ENCODE measurements at places on chromosomes 16 and 17.

DNA sequence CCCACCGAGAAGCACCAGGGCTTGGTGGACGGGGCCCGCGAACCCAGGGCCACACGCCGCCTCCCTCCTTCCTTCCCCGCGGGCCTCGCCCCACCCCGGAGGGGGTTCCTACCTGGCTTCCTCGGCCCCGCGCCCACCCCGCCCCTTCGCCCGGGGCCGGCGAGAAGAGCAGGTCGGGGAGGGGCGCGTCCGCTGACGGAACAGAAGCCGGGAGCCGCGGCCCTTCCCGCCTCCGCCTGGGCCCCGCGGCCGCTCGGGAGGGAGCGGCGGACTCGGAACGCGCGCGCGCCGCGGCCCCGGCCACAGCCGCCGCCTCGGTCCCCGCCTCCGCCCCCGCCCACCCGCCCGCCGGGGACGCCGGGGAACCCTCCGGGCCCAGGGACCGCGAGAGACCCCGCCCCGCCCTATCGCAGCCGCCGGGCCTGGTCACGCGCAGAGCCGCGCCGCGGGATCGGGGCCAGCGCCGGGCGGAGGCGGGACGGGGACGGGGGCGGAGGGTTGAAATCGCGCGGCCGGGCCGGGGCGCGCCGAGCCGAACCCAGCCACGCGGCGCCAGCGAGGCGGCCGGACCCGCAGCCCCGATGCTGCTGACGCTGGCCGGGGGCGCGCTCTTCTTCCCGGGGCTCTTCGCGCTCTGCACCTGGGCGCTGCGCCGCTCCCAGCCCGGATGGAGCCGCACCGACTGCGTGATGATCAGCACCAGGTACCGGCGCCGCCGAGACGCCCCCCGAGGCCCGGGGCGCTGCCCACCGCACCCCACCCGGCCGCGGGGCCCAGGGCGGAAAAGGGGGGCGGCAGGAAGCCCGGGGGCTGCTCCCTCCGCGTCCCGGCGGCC lies at the start of gene TLCD3A:
TSS of gene TLCD3A (plus strand) at position 530 of the 835 bp plus-strand sequence. CDS start at position 582, 52 bp downstream.
- DNase-seq, result no peak

DNA sequence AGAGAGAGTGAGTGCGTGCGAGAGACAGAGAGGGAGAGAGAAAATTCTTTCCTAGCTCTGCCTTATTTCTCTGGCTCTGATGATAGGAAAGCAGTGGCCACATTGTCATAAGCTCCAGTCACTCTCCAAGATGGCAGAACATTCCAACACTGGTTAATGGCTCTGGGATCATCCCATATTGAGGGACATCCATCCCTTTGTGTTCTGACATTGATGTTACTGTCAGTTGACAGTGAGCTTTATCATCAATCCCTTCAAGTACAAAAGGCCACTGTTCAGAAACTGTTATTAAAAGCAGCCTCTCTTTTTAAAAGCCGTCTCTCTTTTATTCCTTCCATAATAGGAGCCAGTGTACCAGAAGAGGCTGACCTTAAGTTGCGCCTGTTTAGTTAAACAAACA lies 1084.9 kb upstream of the RBFOX1 start:
- DNase-seq, result no peak

DNA sequence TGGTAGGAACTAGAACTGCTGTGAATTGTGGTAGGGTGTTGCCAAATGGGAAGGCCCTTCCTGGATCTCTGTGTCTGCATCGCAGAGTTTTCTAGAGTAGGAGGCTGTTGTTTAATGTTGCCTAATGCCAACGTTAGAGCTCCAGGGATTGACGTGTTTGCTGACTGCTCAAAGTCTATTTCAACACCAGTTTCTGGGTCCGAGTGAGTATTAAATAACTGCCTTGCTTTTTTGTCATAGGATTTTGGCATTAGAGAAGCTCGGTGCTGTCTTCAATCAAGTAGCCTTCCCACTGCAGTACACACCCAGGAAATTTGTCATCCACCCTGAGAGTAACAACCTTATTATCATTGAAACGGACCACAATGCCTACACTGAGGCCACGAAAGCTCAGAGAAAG lies 40.0 kb downstream of the SF3B3 start:
- no peak for DNase-seq

- no peak for DNase-seq
Measured at GRCh38 chr16:11666103-11667055, 1.9 kb upstream of the SNN start.

GRCh38 chr17:75295201-75296158 lies 6.2 kb upstream of the SLC25A19 start:
- no peak for DNase-seq

DNA sequence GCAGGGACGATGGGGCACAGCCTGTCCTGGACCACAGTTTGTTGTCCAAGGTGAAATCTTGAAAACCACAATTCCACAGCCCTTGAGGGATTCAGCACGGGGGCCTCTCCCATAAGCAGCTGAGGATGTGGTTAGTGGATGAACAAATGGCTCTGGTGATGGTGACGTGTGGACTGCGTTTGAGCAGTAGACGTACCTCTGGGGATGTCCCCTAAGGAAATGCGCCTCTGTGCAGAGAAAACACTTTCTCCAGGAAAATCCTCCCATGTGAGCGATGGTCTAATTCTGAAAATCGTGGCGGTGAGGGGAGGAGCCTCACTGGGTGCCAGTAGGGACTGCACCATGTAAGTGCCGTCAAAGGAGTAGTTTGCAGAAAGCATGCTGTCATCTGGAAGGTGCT lies 2.7 kb upstream of the SEPTIN12 start:
- DNase-seq, result no peak

DNA sequence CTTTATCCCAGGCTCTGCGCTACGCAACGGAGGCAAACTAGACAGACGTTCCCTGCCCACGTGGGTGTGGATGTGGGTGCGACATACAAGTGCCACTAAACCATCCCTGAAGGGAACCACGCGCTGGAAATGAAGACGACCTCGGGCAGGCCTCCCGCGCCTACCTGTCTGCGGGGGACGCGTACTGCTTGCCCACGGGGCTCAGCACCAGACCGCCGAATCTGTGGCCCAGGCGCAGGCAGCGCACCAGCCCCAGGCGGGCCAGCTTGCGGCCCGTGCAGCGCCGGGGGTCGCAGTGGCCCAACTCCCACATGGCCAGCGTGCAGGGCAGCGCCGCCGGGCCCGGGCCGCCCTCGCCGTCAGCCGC lies 480 bp downstream of the TSR3 start:
- DNase-seq, result no peak

- DNase-seq, result no peak
Measured at GRCh38 chr17:42202696-42203095, 8.4 kb upstream of the GHDC start.

DNA sequence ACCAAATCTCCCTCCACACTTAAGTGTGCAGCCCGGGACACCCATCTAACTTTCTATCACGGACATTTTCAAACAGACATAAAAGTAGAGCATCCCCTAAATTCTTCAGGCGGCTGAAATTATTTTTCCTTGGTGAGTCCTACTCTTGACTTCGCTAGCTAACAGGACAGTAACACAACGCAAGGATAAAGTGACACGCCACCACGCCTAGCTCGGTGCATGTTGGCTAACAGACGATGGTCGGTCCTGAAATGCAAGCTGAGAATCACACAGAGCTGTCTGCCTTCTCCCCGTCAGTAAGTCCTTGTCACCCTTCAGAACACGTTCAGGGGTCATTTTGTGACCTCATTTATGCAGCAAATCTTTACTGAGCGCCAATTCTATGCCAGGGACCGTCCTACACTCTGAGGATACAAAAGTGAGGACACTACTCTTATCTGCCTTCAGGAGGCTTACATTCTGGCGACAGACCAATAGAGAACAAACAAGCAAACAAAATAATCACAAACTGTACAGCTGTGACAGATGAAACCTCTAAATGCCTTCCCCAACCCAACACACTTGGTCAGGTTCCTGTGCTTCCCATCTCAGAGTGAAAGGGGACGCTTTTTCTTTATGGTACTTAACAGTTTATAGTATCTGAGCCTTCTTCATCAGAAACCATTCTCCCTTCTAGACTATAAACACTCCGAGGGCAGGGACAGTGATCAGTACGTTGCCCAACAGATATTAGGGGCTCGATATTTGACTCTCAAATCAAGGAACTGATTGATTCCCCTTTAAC lies 1.3 kb downstream of the NTAN1 start:
- DNase-seq, result no peak

GRCh38 chr16:5577463-5577862 lies 479.9 kb upstream of the EEF2KMT start:
- no peak for DNase-seq

GRCh38 chr16:21950782-21951521 lies 2.2 kb upstream of the UQCRC2 start:
- DNase-seq, result no peak

- peak; percentile 80 for DNase-seq
Measured at GRCh38 chr17:7557775-7558543, 591 bp upstream of the TNFSF13 start.

GRCh38 chr16:55605754-55606336 lies 39.4 kb downstream of the CAPNS2 start:
- no peak for DNase-seq

GRCh38 chr16:20740007-20740883 lies 1.4 kb downstream of the THUMPD1 start:
- no peak for DNase-seq

DNA sequence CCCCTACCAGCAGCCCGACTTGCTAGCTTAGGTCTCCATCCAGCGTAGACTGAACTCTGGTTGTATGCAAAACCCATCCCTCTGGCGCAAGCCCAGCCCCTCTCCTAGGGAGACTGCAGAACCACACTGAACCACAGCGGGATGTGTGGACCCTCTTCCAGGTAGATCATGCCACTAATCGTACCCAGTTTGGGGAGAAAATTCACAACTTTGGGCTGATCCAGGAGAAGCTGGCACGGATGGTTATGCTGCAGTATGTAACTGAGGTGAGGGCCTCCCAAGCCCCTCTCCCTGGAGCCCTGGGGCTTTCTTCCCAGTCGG lies 3.2 kb downstream of the ACADVL start:
- no peak for DNase-seq

DNA sequence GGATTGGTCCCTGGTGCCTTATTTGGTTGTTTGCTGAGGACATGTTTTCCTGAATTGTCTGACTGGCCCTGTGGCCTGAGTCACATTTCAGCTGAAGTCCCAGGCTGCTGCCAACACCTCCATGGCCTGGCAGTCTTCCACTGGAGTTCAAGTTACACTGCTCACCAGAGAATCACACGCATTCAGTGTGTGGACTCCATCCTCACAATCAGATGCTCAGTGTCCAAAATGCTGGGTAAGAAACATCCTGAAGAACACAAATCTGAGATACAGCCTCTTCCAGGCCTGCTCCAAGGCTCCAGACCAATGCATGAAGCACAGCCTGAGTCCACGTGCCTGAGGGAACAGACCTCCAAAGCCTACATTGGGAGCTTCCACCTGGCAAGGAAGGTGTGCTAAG lies 19.2 kb downstream of the CD300LB start:
- DNase-seq, result no peak

- DNase-seq, result no peak
Measured at GRCh38 chr16:2689968-2690801, 7.9 kb downstream of the KCTD5 start.

DNA sequence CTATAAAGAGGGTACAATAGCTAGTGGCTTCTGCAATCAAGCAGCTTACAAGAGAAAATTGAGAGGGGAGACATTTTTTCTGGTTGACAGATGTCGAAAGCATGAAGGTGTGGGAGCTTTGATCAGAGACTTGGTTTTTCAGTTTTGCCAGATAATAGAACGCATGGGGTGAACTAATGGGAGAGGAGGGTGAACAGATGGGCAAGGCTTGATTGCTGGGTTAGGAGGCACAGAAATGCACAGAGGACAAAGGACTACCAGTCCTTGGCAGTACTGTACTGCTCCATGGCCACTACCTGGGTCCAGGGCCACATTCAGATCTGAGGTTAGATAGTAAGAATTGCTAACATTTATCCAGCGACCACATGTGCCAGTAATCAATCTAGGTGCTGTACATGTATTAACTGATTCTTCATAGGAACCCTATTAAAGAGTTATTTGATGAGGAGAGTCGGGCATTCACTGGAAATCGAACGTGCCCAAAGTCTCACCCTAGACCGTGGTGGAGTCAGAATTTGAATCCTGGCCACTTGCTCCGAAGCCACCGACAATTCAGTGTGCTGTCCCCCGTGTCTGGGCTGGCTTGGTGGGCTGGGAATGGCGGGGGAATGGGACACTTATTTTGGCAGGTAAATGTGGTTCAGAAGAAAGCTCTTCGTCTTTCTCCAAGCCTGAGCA lies 873 bp upstream of the KSR1 start:
- no peak for DNase-seq

- DNase-seq, result no peak
Measured at GRCh38 chr17:48970865-48971687, 2.7 kb upstream of the GIP start.

DNA sequence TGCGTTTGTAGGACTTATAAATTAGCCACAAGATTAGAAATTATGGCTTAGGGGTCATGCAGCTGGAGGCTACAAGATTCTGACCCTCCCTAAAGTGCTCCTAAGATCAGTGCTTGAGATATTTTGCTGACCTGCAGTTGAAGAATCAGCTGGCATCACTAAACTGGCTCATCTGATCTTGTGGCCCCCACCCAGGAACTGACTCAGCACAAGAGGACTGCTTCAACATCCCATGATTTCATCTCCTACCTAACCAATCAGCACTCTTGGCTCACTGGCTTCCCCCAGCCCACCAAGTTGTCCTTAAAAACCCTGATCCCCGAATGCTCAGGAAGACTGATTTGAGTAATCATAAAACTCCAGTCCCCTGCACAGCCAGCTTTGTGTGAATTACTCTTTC lies 86.4 kb upstream of the ERCC4 start:
- DNase-seq, result no peak

DNA sequence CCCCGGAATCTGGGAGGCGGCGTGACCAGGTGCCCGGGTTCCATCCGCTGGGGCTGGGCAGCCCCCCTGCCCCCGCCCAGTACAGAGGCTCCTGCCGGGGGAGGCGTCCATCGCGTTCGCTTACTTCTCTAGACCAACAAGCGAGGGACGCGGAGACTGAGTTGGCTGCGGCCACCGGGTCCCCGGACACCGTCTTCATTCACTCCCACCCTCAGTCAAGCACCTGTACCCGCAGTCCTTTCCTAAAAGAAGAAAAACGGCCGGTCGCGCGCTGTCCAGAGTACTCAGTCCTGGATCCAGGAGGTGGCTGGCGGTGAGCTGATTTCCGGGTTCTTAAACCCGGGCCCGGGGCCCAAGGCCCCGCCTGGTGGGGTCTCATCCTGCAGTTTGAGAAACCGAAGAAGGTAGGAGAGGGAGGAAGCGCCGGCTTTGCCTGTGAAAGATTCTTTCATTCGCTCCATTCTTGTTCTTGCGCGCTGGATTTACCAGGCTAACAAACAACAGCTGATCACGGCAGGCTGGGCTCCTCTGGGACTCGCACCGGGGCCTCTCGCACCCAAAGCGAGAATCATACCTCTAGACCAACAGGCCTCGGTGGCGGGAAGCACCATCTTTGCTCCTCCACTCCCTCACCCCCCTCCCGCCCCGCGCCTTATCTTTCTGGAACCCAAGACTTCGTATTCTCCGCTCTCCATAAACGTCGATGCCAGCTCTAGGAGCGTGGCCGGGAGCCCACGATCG lies 17.4 kb upstream of the OR1F1 start:
- DNase-seq, result no peak

DNA sequence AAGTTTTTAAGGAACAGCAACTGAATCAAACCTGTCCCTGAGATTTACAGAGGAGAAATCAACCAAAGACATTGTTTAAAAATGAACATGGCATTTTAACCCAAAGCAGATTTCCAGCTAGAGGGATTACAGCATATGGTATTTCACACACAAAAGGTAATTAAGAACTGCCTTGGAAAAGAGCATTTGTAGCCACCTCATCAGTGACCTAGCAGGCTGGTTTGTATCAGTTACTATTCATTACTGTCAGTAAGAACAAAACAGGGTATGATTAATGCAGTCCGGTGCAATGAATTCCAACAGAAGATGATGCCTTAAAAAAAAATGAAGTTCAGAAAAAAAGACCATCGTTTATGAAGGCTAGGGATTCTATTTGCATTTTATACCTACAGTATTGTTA lies 219.9 kb downstream of the CHD9NB start:
- DNase-seq, result no peak

- DNase-seq, result peak; percentile 41
Measured at GRCh38 chr17:49616601-49617131, 41.0 kb downstream of the NXPH3 start.

Data from LNCaP clone FGC (cell line).